H9 (cell line): ENCODE measurements at places on chromosomes 5 and 9. TPM values are rescaled to one million over a fixed set of nuclear protein-coding genes. Genes with fewer than 3 reads are reported as not detected.

GABRP gene
- total RNA-seq = 1.5 TPM in 2 replicates

PDCD1LG2 gene
- not detected in 2 replicates for total RNA-seq

ZNF883 gene
- total RNA-seq = 10.7 and 13.2 TPM in 2 replicates

MARCOL gene
- not detected in 2 replicates for total RNA-seq

DPH7 gene
- 49.2 and 51.3 TPM in 2 replicates for total RNA-seq

STK32A gene
- 0.99 and 1.3 TPM in 2 replicates for total RNA-seq

OR1L4 gene
- not detected in 2 replicates for total RNA-seq

PALM2AKAP2 gene
- 3.6 and 4.0 TPM in 2 replicates for total RNA-seq

UAP1L1 gene
- total RNA-seq = 5.6 and 6.6 TPM in 2 replicates

IGFBPL1 gene
- 37.7 and 37.9 TPM in 2 replicates for total RNA-seq

RASA1 gene
- 29.6 TPM in 2 replicates for total RNA-seq

PHYHD1 gene
- 18.0 and 22.2 TPM in 2 replicates for total RNA-seq

GRXCR2 gene
- total RNA-seq = not detected in 2 replicates
